AG20443 (cell line): ENCODE measurements at places on chromosomes 4 and X.

- DNase-seq: peak; percentile 41
These were observed 212.7 kb upstream of the TAPT1 start for GRCh38 chr4:16438986-16439385.

- peak; percentile 68 for DNase-seq
These were observed at the start of gene ADAMTS3 for GRCh38 chr4:72568959-72569718. Gene ADAMTS3, minus strand, starts transcription at chr4:72569221. Its CDS starts 459 bp downstream, at chr4:72568762.

GRCh38 chr4:101274888-101275752 lies 72.2 kb downstream of the PPP3CA start:
- DNase-seq: no peak

DNA sequence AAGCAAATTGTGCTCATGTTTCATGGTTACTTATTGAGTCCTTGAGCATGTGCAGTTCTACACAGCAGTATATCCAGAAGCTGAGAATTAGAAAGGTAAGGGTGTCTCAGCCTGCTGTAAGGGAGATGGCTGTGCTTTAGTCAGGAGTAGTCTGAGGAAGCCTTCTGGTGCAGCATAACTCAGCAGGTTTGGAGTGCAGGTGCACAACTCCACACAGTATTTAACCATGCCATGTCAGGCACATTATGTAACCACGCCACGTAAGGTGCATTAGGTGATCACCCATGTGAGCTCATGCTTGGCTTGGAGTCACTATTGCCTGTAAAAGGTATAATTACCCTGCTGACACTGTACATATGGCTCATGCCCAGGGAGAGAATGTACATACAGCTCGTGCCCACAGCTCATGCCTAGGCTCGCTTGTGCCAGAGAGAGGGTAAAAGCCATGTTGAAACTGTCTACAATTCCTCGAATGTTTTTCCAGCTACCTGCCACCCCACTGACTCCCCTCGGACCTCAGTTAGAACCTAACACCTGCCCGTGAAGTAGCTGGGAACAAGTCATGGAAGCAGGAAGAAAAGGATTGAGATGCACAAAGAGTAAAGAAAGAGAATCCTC lies 37.8 kb downstream of the UCHL1 start:
- no peak for DNase-seq

- no peak for DNase-seq
These were observed 207.9 kb downstream of the MAB21L2 start for GRCh38 chr4:150789864-150790263.

DNA sequence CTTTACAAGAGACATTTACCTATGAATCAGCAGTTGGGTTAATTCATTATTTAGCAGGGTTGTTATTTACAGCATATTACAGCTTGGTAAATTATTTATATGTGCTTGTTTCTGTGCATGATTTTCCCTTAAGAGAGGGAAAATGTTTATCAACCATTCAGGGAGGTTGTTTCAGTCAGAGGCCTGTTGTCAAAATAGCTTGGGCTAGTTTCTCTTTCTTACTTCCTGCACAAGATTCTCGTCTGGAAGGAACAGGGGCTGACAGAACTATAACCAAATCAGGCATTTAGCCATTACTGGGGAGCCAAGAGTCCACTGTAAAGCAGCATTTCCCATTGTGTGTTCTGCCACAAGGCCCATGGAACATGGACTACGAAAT lies 135.8 kb downstream of the HS6ST2 start:
- DNase-seq: no peak

GRCh38 chr4:185249105-185249504 lies 39.7 kb downstream of the SNX25 start:
- DNase-seq: no peak

GRCh38 chr4:26525771-26526150 lies 35.5 kb upstream of the CCKAR start:
- DNase-seq: no peak

DNA sequence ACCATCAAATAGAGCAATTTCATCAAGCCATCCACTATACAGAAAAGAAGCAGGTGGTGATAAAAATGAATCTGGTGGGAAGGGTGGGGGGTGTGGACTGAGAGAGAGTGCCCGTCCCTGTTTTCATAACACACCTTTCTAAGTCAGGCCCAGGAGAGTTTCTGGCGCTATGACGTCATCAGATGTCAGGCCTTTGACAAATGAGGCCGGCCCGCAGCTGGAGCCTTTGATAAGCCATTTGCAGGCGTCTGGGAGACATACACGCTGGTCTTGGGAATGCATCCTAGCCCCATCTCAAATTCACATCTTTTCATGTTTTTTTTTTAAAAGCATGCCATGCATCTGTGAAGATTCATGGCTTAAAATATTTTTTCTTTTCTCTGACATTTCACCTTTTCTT lies 404.5 kb downstream of the BCOR start:
- no peak for DNase-seq

DNA sequence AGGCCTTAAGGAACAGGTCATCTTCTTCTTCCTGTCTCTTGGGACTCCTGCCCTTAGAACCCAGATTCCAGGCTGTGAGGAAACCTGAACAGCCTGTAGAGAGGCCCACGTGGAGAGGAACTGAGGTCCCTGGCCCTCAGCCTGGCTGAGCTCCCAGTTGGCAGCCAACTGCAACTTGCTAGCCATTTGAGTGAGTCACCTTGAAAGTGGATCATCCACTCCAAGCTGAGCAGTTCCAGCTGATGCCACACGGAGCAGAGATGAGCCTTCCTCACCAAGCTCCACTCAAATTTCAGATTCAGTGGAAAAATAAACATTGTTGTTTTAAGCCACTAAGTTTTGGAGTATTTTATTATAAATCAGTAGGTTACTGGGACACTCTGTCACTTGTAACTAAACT lies 392.5 kb downstream of the BCOR start:
- DNase-seq: peak; percentile 84

DNA sequence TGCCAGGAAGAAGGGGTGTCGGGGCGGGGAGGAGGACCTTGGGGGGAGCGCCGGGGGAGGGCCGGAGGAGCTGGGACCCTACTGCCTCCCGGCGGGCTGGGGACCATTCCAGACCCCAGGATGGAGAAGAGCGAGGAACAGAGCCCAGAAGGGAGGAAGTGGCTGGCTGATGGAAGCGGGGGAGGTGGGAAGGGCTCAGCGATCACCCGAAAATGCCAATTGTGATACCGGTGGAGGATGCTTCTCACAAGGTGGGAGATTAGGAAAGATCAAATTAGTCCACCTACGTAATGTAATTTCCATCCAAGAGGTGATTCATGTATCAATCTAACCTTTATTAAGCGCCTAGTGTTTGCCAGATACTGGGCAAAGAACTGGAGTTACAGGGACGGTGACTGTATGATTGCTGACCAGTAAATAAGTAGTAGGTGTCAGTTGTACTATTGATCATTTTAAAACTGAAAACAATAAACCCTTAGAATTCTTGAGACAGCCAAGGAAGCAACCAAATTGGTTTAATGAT lies 452 bp upstream of the RAI2 start:
- no peak for DNase-seq

DNA sequence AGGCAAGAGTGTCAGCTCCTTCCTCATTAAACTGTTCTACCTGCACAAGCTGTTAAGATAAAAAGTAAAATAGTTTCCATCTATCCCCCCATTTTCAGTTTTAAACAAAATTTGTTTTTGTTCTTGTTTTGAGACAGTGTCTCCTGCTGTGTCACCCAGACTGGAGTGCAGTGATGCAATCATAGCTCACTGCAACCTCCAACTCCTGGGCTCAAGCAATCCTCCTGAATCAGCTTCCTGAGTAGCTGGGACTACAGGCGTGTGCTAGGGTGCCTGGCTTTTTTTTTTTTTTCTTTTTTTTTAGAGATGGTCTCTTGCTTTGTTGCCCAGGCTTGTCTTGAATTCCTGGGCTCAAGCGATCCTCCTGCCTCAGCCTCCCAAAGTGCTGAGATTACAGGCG lies 105.4 kb downstream of the HS6ST2 start:
- DNase-seq: no peak

GRCh38 chr4:102449751-102450352 lies 51.3 kb upstream of the NFKB1 start:
- DNase-seq: peak; percentile 51

DNA sequence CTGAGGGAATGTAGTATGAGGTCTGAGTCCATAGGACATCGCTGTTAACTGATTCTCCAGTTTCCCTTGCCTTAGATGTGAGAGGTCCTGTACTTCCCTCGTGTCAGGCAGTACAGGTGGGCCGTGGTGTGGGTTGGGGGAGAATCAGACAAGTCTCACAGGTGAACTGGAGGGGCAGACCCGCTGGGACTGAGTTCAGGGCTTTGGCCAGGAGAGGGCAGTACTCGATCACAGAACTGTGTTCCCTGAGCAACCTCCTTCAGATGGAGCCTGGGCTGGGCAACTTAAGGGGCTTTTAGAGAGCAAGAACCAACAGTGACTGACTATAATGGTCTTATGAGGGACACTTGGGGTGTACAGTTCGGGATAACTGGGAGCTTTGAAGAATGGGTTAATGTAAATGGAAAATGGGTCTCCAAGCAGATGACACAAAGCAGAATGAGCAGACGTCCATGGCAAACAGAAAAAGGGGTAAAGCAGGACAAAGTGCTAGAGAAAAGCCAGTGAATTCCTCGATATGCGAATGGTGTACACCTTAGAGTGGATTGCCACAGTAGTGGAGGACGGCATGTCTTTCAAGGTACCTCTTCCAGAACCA lies 83.6 kb downstream of the CCNG2 start:
- peak; percentile 88 for DNase-seq

GRCh38 chr4:11548597-11549082 lies 119.9 kb upstream of the HS3ST1 start:
- no peak for DNase-seq

GRCh38 chrX:38375891-38376290 lies 23.5 kb downstream of the OTC start:
- DNase-seq: peak; percentile 9

DNA sequence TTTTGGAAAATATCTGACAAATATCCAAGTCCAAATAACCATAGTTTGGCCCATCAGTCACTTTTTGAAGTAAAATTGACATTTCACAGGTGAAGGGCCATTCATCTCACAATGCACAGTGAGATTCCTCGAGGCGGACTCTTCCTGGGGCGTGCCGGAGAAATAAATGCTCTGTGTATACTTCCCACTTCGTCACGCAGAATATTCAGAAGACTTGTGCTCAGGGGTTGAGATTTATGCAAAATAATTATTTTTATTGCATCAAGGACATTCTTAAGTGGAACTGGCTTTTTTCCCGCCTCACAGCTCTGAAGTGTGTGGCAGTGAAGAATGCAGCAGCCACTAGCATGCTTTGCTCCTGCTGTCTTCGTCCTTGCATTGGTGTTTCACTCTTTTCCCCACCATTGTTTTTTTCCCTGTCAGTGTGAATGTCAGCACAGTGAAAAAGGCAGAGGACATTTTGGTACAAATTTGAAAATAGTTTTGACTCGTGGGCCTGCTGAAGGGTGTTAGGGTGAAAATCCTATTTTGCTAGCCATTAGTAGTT lies 70.6 kb downstream of the FAM193A start:
- DNase-seq: no peak

- no peak for DNase-seq
These were observed 15.3 kb upstream of the PRR27 start for GRCh38 chr4:70138751-70139150.

DNA sequence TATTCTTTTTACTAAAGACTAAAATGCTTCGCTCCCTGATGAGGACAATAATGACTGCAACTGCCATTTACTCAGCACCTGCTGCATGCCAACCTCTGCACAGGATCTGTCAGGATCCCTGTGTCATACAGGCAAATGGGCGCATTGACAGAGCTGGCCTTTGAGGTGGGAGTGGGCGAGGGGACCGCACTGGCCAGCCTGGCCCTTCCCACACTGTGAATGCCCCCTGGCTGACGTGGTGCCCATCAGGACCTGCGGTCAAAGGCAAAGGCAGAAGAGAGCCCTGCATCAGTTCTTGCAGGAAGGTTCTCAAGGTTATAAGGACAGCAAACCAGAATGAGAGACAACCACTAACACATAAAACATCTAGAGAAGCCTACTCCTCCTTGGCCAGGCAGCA lies 67.9 kb downstream of the HAUS3 start:
- no peak for DNase-seq

- DNase-seq: no peak
These were observed 26.6 kb upstream of the HTRA3 start for GRCh38 chr4:8242782-8243560.

GRCh38 chr4:155582971-155583437 lies 83.6 kb upstream of the GUCY1A1 start:
- DNase-seq: no peak

DNA sequence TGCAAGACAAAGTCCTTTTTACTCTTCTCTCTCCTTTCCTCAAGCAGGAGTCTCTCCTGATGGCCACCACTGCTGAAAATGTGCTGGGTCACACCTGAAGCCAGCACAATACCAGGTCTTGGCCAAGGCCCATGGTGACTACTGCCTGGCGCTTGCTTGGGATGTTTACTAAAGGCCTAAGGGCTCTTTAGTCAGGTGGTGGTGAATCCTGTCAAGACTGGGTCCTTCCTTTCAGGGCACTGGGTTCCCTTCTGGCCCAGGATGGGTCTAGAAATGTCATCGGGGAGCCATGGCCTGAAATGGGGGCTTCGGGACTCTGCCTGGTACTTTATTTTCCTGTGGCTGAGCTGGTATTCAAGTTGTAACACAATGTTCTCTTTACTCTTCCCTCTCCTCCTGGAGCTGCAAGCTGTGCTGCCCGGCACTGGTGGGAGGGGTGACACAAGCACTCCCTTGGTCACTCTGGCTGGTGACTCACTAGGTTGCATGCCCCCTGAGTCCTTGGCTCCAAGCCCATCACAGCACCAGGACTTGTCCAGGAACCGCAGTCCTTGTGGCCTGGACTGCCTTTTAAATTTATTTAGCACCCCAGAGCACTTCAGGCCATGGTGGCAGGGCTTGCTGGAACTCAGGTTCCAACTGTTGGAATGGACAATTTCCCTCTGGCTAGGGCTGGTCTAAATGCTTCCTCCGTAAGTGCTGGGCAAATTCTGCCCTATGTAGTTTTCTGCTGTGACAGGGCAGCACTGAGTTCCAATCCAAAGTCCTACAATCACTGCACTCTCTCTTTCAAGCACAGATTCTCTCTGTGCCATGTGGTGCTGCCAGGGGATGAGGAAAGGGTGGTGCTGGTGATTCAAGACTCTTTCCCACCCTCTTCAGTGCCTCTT lies 11.3 kb downstream of the ARL13A start:
- DNase-seq: peak; percentile 15

DNA sequence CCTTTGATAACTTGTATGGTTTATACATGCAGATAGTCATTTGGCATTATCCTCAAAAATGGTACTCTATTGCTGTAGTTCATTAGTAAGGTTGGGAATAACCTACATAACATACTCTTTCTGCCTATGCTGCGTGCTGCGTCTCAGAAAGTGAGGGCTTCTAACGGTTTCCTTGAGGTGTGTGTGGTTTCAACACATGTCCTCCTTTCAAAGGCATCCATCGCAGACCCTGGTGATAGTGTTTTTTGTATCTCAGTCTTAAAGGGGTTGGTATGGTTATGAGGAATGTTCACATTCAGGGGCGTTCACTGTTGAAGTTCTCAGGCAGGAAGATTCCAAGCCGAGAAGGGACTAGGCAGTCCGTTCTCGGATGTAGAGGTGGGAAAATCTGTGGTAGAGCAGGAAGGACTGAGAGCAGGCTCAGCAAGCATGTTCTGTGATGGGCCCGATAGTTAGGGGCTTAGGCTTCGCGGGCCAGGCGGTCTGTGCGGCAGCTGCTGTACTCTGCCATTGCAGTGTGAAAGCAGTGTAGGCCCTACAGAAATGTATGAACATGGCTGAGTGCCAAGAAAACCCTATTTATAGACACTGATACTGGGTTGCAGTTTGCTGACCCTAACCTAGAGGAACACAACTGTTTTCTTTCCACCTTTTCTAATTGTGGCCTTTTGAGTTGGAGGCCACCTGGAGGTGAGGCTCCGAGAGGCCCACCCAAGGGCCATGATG lies 123.2 kb downstream of the GPR143 start:
- no peak for DNase-seq
